CD8-positive, alpha-beta memory T cell (primary cell): ENCODE measurements at places on chromosomes 6 and 20.

GRCh38 chr6:83636800-83637199 lies 72.1 kb downstream of the SNAP91 start:
- H3K27me3 ChIP-seq, result no peaks in the 10 kb centered on the region
- DNase-seq, result no peak
- no peak overlapping the region for H3K27ac ChIP-seq
- no peaks in the 10 kb centered on the region for H3K36me3 ChIP-seq
- H3K4me3 ChIP-seq, result no peak overlapping the region

GRCh38 chr20:41428285-41428684 lies 61.7 kb upstream of the EMILIN3 start:
- peaks cover 23% of the 10 kb centered on the region for H3K4me1 ChIP-seq
- H3K27ac ChIP-seq, result no peak overlapping the region
- no peaks in the 10 kb centered on the region for H3K27me3 ChIP-seq
- no peak overlapping the region for H3K4me3 ChIP-seq
- peaks cover 16% of the 10 kb centered on the region for H3K36me3 ChIP-seq
- peak; percentile 41 for DNase-seq

- H3K4me3 ChIP-seq, result peak overlapping the region; percentile 26
- H3K36me3 ChIP-seq, result no peaks in the 10 kb centered on the region
- peaks cover 11% of the 10 kb centered on the region for H3K4me1 ChIP-seq
- no peak overlapping the region for H3K27ac ChIP-seq
- H3K27me3 ChIP-seq, result no peaks in the 10 kb centered on the region
These were observed 116.4 kb downstream of the MYLK4 start for GRCh38 chr6:2634139-2634964.

DNA sequence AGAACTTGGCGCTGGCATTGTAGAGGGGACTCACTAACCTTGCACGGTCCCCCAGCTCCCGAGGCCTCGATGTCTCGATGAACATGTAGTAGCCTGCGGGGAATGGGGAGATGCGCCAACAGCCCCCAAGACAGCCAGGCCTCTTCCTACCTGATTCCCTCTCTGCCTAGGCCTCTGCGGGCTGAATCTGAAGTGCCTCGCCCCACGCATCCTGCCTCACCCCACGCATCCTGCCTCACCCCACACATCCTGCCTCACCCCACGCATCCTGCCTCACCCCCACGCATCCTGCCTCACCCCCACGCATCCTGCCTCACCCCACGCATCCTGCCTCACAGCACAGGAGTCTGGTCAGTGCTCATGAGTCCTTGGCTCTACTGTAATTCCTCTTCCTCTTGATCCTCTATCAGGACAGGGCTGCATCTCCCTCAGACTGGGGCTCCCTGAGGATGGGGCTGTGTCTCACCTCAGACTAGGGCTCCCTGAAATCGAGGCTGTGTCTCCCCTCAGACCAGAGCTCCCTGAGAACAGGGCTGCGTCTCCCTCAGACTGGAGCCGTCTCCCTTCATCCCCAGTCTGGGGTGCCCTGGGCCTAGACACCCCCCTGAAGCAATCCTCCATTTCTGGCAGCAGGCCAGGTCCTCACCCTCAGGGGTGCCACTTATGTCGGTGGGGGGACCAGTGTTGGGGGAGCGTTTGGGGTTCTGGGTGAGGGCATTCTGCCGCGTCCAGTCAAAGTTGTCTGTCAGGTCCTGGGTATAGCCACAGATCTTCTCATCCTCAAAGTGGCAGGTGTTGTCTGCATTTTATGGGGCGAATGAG lies 53.6 kb downstream of the MDGA1 start:
- H3K4me1 ChIP-seq, result peaks cover 27% of the 10 kb centered on the region
- H3K27ac ChIP-seq, result no peak overlapping the region
- no peak overlapping the region for H3K4me3 ChIP-seq
- peaks cover 10% of the 10 kb centered on the region for H3K27me3 ChIP-seq
- H3K36me3 ChIP-seq, result no peaks in the 10 kb centered on the region

DNA sequence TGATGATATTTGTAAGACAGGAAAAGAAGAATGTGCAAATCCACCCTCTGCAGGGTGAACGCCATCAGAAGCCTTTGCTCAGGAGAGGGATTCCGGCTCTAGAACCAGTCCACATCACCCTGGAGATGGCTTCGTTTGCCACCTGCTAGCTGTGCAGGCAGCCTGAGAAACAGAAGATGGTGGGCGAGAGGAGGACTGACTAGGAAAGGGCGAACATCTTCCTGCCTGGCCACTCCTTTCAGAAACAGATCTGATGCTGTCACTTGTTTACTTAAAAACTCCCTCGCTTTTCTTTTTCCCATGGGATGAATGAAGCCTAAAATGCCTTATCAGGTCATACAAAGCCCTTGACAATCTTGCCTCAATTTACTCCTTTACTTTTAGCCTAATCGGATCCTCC lies 1.2 kb downstream of the PTPRA start:
- H3K4me1 ChIP-seq, result peaks cover 39% of the 10 kb centered on the region
- peak overlapping the region; percentile 76 for H3K27ac ChIP-seq
- no peak for DNase-seq
- H3K36me3 ChIP-seq, result no peaks in the 10 kb centered on the region

DNA sequence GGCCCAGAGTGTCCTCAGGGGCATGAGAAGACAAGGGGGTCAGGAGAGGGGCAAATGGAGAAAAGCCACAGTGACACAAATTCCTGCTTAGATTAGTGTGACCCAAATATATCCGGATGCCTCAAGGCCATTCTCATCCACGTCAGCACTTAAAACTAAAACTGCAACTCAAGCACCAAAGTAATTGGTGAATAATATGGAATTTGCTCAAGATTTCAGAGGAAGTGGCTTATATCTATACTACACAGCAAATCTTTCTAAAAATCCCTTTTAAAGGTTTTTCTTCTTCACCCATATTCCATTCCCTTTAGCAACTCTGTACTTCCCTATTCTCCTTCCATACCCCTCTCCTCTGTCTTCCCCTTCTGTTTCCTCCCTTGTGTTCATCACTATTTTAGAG lies 15.2 kb downstream of the DEF6 start:
- H3K36me3 ChIP-seq, result peaks cover 22% of the 10 kb centered on the region
- no peak for DNase-seq
- H3K27ac ChIP-seq, result no peak overlapping the region
- H3K27me3 ChIP-seq, result no peaks in the 10 kb centered on the region
- peak overlapping the region; percentile 56 for H3K4me3 ChIP-seq
- peaks cover 84% of the 10 kb centered on the region for H3K4me1 ChIP-seq

GRCh38 chr6:21342501-21342900 lies 251.1 kb upstream of the SOX4 start:
- no peaks in the 10 kb centered on the region for H3K4me1 ChIP-seq
- H3K27me3 ChIP-seq, result no peaks in the 10 kb centered on the region
- no peak for DNase-seq
- no peak overlapping the region for H3K27ac ChIP-seq
- no peak overlapping the region for H3K4me3 ChIP-seq

DNA sequence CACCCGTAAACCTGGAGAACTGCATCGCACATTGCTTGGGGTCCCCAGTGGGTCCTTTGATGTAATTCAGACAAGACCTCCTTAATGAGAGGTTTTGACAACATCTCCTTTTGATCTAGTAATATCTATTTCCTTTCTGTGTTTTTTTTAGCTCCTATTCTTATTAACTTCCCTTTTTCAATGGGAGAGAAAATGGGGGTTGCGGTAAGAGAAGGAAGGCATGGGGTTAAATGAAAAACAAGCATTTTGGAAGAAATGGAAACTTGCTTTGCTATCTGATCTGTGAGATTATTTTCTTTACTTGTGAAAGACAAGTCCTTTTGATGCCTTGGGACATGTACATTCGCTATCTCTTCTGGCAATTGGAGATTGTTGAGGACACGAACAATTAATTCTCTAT lies 418.6 kb upstream of the MAN1A1 start:
- H3K27ac ChIP-seq, result no peak overlapping the region
- H3K4me3 ChIP-seq, result no peak overlapping the region
- no peaks in the 10 kb centered on the region for H3K4me1 ChIP-seq

- H3K4me1 ChIP-seq, result no peaks in the 10 kb centered on the region
- no peak overlapping the region for H3K4me3 ChIP-seq
These were observed 84.7 kb upstream of the SALL4 start for GRCh38 chr20:51886891-51887608.

DNA sequence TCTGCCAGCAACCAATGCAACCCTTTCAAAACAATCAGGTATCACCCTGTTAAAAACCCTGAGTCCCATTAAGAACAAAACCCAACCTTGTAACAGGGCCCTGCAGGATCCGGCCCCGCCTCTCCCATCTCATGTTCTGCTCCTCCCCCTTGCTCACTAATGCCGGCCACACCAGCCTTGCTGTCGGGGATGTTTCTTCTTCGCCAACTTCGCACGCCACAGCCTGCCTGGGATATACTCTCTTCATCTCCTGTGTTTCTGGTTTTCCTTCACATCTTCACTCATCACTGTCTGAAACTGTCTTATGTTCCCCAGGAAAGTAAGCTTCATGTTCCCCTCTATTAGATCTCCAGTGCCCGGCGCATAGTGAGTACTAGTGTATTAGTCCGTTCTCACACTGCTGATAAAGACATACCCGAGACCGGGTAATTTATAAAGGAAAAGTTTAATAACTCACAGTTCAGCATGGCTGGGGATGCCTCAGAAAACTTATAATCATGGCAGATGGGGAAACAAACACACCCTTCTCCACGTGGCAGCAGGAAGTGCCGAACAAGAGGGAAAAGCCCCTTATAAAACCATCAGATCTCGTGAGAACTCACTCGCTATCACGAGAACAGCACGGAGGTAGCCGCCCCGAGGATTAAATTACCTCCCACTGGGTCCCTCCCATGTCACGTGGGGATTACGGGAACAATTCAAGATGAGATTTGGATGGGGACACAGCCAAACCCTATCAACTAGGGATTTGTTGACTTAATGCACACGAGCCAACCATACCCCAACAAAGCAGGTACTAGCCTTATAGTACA lies 5.1 kb downstream of the TP53RK start:
- peaks cover 44% of the 10 kb centered on the region for H3K4me1 ChIP-seq
- H3K27ac ChIP-seq, result peak overlapping the region; percentile 66
- no peaks in the 10 kb centered on the region for H3K27me3 ChIP-seq

DNA sequence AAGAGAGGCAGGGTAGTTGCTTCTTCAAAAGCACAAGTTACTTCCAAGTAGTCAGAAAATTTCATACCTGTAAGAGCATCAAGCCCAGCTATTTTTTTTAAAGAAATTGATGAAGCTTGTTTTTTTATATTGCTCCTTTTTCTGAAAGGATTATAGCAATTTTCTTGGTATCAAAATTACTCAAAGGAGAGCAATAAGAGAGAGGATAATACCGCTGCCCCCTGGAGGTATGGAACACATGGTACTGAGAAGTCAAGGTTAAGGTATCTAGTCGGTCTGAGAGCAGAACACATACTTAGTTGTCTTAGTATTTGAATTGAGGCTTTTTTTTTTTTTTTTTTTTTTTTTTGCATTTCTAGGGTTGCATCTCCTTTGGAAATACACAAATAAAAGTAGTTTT lies 59.4 kb downstream of the ADGRF5 start:
- no peaks in the 10 kb centered on the region for H3K36me3 ChIP-seq
- DNase-seq, result no peak
- no peak overlapping the region for H3K4me3 ChIP-seq
- no peaks in the 10 kb centered on the region for H3K27me3 ChIP-seq
- H3K27ac ChIP-seq, result no peak overlapping the region
- H3K4me1 ChIP-seq, result no peaks in the 10 kb centered on the region

DNA sequence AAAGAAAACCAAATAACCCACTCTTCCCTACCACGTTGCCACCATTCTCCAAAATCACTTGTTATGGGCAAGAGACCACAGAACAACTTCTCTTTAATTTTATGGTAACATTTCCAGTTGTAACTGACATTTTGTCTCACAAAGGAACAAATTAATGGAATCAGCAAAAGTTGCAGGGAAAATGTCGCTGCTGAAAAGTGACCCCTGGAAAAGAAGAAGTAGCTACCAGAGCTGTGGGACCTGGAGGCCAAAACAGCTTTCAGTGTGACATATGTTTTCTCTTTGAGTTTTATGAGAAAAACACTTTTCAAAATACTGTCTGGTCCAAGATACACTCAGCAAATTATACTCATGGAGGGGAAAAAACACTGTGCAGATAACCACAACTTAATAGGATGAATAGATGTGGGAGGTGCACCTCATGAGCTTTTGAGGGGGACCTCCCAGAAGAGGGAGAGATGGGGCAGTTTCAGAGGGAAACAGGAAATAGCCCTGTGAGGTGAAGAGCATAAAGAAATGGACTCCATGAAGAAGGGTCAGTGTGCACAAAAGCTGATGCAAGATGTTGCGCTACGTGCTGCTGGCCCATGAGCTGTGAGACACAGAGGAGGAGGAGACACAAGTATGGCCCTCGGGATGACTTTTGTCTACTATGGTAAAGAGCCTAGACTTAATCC lies 87.3 kb downstream of the DTNBP1 start:
- H3K27ac ChIP-seq, result no peak overlapping the region
- H3K27me3 ChIP-seq, result no peaks in the 10 kb centered on the region
- DNase-seq, result no peak
- H3K36me3 ChIP-seq, result peaks cover 3% of the 10 kb centered on the region
- no peaks in the 10 kb centered on the region for H3K4me1 ChIP-seq

GRCh38 chr6:157075549-157076450 lies 247.5 kb downstream of the TMEM242 start:
- no peak overlapping the region for H3K27ac ChIP-seq
- no peaks in the 10 kb centered on the region for H3K27me3 ChIP-seq
- peak overlapping the region; percentile 5 for H3K4me3 ChIP-seq
- no peak for DNase-seq

GRCh38 chr6:13431861-13432465 lies 55.4 kb downstream of the GFOD1 start:
- no peaks in the 10 kb centered on the region for H3K36me3 ChIP-seq
- H3K4me1 ChIP-seq, result peaks cover 78% of the 10 kb centered on the region
- peak; percentile 69 for DNase-seq
- no peaks in the 10 kb centered on the region for H3K27me3 ChIP-seq

DNA sequence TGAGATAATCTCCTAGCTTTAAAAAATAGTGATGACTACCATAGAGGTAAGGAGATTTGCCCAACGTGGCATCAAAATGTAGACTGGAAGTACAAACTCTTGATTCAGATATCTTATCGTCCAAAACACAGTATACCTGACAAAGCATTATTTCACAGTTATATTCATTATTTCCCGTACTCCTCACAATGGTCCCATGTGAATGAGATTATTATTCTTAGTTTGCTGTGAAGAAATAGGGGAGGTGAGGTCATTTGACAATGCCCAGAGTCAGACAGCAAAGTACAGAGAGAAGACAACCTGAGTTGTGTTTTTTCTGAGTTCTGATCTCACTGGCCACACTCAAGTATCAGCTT lies 1.2 kb upstream of the TFB1M start:
- H3K36me3 ChIP-seq, result no peaks in the 10 kb centered on the region
- H3K27me3 ChIP-seq, result no peaks in the 10 kb centered on the region
- H3K27ac ChIP-seq, result peak overlapping the region; percentile 87
- H3K4me1 ChIP-seq, result peaks cover 16% of the 10 kb centered on the region
- DNase-seq, result no peak

- H3K4me3 ChIP-seq, result no peak overlapping the region
- H3K4me1 ChIP-seq, result no peaks in the 10 kb centered on the region
- DNase-seq, result no peak
These were observed 225.5 kb downstream of the SOD2 start for GRCh38 chr6:159467473-159468041.

DNA sequence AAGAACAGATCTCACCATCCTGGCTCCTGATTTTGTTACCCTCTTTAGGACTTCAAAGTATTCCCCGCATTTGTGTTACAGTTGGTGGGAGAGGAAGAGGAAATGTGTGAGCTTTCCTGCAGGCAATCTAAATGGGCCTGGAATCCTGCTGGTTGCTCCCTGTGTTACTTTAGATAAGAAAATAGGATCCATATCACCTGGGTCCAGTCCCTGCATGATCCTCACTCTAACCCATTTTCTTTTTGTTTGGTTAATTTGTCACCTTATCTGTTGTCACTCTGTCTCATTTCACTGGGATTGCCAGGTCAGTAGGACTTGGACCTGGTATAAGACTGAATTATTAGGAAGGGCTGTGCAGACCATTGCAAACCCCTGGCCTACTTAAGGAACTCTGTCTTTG lies 175.9 kb upstream of the GJE1 start:
- no peaks in the 10 kb centered on the region for H3K36me3 ChIP-seq
- no peak overlapping the region for H3K4me3 ChIP-seq
- no peaks in the 10 kb centered on the region for H3K4me1 ChIP-seq
- H3K27ac ChIP-seq, result no peak overlapping the region
